ENCODE measurements at places on chromosomes 6 and 20.

DNA sequence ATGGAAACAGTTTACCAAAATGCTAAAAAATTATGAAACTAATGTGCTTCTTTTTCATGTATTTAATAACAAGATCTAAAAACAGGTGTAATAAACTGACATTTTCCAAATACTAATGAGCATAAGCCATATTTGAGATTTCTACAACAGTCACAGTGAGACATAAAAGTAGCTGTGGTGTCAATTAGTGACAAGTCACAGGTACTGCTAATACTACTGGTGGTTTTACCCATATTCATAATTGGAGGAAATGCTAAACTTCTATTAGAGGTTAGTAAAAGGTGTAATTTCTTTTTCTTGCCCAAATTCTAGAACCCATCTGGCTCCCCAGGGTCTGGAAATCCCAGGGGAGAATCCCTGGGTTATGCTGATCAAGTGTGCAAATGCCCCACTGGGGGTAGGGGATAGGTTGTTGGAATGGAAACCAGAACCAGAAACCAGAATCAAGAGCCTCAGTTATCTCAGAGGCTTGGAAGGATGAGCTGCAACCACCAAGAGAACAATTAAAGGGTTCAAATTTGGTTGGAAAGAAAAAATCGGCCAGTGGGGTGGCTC, 7.1 kb upstream of the GTF2H4 start:
- DNase-seq: no peak

GRCh38 chr20:63370618-63371187, 9.6 kb upstream of the CHRNA4 start:
- no peak for DNase-seq

DNA sequence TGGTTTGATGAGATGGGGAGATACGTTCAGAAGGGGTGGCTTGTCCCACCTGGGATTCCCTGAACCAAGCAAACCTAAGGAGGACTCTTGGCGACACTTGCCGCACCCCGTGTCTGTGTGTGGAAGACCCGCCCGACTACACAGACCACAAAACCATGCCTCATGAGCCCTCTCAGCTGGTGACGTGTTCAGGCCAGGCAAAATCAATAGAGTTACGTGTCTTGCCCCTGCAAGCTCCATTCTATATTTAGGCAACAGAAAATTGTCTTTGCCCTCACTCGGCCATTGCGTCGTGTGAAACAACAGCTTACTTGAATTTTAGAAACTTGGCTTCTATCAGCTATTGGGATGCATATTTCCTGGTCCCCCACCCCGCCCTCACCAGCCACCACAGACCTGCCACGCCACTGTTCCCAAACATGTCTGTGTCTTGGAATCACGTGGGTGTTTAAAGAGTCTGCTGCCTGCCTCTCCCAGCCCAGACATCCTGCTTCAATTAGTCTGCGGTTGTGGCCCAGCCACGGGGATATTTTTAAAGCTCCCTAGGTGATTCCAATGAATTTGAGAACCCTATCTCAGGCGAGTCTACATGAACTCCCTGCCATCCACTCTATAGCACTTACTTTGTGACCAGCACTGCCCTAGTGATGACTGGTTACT, 279.2 kb upstream of the EXOC2 start:
- no peak for DNase-seq

- no peak for DNase-seq
Measured at GRCh38 chr20:11426948-11427347, 490.7 kb upstream of the BTBD3 start.

GRCh38 chr20:51583073-51583472, 40.6 kb upstream of the NFATC2 start:
- DNase-seq: no peak

- no peak for DNase-seq
Measured at GRCh38 chr6:25769983-25770382, 15.4 kb downstream of the SLC17A4 start.

- no peak for DNase-seq
Measured at GRCh38 chr6:160395187-160395586, 47.0 kb downstream of the SLC22A3 start.

DNA sequence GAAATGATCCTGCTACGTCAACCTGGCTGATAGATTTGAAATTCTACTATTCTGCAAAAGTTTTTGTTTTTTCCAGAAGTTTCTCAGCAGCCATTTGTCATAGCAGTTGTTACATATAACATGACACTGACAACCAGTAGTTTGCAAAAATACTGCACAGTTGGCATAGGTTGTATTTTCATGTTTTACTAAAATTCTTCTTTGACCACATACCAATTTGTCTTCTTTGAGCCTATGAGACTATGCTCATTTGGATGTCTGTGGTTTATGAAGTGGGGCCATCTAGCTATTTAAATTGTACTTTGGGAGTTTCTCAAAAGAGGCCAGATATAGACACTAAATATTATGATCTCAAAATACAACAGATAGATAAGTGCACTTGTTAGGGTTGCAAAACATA, 104.9 kb upstream of the PREP start:
- no peak for DNase-seq

- no peak for DNase-seq
Measured at GRCh38 chr6:164195278-164195941, 780.9 kb downstream of the QKI start.

- no peak for DNase-seq
Measured at GRCh38 chr6:33053230-33053629, 20.2 kb downstream of the HLA-DPA1 start.

GRCh38 chr6:85130743-85131142, 319.1 kb upstream of the NT5E start:
- no peak for DNase-seq

GRCh38 chr6:86706449-86706848, 230.9 kb upstream of the HTR1E start:
- no peak for DNase-seq

DNA sequence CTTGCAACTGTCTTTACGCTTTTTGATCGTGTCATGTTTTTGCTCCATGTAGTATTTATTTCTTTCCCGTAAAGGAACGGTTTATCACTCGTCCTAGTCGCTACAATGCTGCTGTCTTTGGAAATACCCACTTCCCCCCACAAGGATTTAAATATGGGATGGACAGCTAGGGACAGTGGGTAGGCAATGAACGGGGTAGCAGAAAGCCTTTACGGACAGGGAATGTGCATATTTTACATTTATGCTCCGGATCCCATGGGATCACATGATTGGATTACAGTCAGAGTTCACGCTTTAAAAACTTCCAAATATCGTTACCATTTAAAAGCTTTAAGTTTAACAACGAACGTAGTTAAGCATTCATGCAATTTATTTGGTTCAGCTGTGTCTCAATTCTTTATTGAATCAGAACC, 1.2 kb downstream of the HIVEP1 start:
- no peak for DNase-seq

- no peak for DNase-seq
Measured at GRCh38 chr6:164898412-164898811, 411.0 kb downstream of the C6orf118 start.

- no peak for DNase-seq
Measured at GRCh38 chr20:12702312-12702711, 306.5 kb upstream of the SPTLC3 start.

GRCh38 chr6:117933471-117933870, 26.4 kb downstream of the SLC35F1 start:
- DNase-seq: no peak

GRCh38 chr20:40502576-40502975, 186.5 kb downstream of the MAFB start:
- no peak for DNase-seq

GRCh38 chr6:30618270-30618797, 694 bp downstream of the MRPS18B start:
- no peak for DNase-seq

All from NCI-H1436 treated with DMSO at 0.1 percent for 48 hours (cell line).